ENCODE measurements at places on chromosomes 13 and 19.

DNA sequence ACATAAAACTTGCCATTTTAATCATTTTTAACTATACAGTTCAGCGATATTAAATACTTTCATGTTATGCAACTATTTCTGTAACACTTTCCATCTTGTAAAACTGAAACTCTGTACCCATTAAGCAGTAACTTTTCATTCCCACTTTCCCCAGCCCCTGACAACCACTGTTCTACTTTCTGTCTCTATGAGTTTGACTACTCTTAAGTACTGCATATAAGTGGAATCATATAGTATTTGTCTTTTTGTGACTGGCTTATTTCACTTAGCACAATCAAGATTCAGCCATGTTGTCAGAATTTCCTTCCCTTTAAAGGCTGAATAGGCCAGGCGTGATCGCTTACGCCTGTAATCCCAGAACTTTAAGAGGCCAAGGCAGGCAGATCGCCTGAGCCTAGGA, 56.2 kb downstream of the ARHGAP35 start:
- DNase-seq = no peak

GRCh38 chr13:29448174-29448573, 147.3 kb downstream of the SLC7A1 start:
- no peak for DNase-seq

DNA sequence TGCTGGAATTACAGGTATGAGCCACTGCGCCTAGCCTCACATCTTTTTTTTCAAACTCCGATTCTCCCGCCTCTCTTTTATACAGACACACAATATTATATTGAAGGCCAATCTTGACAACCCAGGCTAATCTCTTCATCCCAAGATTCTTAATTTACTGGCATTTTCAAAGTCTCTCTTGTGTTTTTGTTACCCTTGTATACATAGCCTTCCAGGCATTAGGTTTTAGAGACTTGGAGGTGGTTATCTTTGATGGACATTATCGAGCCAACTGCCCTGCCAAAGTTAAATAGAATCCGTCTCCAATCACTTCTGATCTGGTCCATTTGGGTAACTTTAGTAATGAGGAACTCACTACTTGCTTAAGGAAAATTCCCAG, 14.4 kb upstream of the CYP2A7 start:
- no peak for DNase-seq

DNA sequence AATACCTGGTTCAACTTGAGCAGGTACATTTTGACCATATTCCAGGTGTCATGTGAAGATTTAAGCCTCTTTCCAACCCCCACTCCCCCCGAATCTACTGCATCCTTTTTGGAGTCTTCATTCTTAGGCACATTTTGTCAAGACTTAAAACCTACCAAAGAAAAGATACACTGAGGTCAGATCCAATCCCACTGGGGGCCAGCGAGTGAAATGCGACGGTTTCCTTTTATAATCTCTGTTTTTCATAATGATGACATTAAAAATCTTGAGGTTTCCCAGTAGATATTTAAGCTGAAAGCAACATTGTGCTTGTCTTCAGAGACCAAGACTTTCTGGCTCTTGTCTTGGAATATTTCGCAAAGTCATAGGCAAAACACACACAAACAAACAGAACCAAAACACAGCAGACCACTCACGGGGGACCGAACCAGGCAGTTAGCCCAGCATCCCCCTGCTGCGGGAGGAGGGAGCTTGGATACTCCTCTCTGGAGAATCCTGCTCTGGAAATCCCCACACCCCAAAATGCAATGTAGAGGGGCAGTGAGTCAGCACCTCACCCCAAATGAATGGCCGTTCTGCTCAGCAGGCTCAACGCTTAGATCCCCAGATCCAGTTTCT, 506 bp upstream of the GAS6 start:
- no peak for DNase-seq

GRCh38 chr13:106573868-106574267, 5.9 kb upstream of the ARGLU1 start:
- no peak for DNase-seq

GRCh38 chr13:36841391-36841790, 22.4 kb downstream of the RFXAP start:
- no peak for DNase-seq

GRCh38 chr13:99472122-99472440, 29.2 kb upstream of the TM9SF2 start:
- no peak for DNase-seq

- no peak for DNase-seq
Observed at GRCh38 chr19:8666814-8667405, 31.7 kb downstream of the ACTL9 start.

GRCh38 chr13:35736876-35737275, 260.4 kb upstream of the MAB21L1 start:
- DNase-seq = no peak

- DNase-seq = peak; percentile 54
Observed at GRCh38 chr19:4352701-4353121, 9.3 kb downstream of the MPND start.

- DNase-seq = no peak
Observed at GRCh38 chr19:43789029-43789428, 8.3 kb upstream of the KCNN4 start.

- DNase-seq = no peak
Observed at GRCh38 chr13:24183741-24184182, 23.2 kb downstream of the SPATA13 start.

DNA sequence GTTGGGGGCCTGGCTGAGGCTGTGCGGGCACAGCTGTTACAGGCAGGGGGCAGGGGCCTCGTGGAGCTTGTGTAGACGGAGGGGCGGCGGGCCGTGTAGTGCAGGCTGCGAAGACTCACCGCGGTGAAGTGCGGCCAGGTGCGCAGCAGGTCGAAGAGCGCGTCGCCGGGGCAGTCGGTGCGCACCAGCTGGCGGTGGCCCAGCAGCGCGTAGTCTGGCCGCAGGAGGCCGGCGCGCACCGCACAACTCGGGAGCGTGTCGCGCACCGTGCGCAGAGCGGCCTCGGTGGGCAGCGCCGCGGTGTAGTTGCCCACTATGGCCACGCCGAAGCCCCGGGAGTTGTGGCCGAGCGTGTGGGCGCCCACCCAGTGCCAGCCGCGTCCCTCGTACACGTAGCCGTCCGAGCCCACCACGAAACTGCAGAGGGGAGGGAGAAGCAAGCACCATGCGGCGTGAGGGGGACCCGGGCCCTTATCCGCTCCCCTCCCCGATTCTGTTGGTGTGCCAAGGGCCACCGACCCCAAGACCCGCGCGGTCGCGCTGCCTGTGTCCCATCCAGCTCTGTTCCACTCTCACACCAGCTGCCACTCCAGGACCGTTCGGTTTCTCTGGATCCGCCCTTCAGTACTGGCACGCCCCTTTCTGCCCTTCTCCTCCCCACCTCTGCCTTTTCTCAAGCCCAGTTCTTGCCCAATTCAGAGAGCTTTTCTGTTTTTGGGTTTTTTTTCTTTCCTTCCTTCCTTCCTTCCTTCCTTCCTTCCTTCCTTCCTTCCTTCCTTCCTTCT, 5.4 kb upstream of the RASAL3 start:
- DNase-seq = no peak

- DNase-seq = no peak
Observed at GRCh38 chr19:50646074-50646807, 3.0 kb upstream of the C19orf81 start.

- no peak for DNase-seq
Observed at GRCh38 chr13:107203146-107203847, 635.4 kb upstream of the ARGLU1 start.

GRCh38 chr19:48963371-48964204, 1.5 kb upstream of the FTL start:
- peak; percentile 10 for DNase-seq

DNA sequence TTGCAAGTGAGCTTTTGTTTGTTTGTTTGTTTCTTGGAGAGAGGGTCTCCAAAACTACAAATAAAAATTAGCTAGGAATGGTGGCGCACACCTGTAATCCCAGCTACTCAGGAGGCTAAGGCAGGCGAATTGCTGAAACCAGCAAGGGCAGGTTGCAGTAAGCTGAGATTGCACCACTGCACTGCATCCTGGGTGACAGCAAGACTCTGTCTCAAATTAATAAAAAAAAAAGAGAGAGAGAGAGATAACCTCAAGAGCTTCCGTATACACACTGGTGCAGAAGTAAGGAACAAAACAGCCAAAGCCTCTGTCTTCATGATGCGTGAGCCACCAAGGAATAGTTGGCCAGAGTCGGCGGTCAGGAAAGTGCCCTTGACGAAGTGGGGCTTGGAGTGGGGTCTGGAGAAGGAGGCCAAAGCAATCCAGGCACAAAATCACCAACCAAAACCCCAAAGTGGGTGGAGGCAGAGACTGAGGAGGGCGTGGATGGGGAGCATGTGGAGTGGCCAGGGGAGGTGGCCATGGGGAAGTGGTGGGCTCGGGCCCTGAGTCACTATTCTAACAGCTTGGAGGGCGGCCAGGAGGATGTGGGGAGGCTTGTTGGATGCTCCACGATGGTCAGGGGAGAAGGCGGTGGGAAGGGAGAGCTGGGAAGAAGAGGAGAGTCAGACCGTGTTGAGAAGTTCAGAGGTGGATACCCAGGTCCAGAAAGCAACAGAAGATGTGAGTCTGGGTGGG, 21.2 kb upstream of the TOMM40 start:
- DNase-seq = no peak

DNA sequence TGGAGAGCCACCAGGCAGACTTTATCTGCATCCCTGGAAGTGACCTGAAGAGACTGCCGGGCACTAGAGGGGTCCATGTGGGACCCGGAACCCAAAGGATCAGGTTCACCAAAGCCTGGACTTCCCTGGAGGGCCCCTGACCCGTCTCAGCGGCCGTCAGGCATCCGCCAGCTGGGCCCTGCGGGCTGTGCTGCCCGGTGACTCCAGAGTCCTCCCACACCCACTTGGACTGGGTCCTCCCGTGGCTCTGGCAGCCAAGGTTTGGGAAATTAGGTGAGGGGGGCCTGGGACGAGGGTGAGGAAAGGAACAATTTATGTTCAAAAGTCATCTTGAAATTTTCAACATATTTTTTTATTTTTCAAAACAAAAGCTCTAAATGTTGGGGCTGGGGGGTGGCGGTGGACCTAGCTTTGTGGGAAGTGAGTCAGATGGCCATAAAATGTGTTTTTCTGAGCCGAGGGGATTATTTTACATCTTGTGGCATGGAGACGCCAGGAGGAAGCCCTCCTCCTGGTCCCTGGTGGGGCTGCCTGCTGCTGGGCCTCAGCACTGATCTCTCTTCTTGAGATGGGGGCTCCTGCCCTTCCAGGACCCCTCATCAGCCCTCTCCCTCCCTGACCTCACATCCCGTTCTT, 20.2 kb downstream of the CEBPA start:
- no peak for DNase-seq

- DNase-seq = no peak
Observed at GRCh38 chr19:20470345-20471135, 95.0 kb downstream of the ZNF737 start.

DNA sequence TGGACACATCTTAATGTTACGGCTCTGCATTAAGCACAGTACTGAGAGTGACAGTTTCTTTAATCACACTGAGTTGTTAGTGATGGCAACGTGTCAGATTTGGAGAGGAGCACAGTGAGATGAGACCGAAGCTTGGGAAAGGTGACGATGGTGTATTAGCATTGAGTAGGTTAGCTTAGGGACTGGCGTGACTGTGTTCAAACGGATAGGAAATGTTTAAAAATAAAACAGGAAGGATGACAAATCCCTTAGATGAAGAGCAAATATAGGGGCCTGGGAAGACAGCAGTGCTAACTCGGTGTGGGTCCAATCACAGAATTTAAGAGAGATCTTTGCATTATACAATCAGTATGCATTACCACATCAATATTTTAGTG, 384.3 kb downstream of the HS6ST3 start:
- DNase-seq = no peak

GRCh38 chr19:2808129-2808941, 11.3 kb upstream of the ZNF554 start:
- DNase-seq = no peak

DNA sequence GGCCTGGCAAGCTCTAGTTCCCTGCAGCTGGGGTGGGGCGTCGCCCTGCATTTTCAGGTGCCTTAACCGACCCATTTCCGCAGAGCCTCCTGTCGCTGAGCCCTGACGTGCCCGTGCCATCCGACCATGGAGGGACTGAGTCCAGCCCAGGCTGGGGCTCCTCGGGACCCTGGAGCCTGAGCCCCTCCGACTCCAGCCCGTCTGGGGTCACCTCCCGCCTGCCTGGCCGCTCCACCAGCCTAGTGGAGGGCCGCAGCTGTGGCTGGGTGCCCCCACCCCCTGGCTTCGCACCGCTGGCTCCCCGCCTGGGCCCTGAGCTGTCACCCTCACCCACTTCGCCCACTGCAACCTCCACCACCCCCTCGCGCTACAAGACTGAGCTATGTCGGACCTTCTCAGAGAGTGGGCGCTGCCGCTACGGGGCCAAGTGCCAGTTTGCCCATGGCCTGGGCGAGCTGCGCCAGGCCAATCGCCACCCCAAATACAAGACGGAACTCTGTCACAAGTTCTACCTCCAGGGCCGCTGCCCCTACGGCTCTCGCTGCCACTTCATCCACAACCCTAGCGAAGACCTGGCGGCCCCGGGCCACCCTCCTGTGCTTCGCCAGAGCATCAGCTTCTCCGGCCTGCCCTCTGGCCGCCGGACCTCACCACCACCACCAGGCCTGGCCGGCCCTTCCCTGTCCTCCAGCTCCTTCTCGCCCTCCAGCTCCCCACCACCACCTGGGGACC, 1.2 kb downstream of the ZFP36 start:
- DNase-seq = peak; percentile 53

DNA sequence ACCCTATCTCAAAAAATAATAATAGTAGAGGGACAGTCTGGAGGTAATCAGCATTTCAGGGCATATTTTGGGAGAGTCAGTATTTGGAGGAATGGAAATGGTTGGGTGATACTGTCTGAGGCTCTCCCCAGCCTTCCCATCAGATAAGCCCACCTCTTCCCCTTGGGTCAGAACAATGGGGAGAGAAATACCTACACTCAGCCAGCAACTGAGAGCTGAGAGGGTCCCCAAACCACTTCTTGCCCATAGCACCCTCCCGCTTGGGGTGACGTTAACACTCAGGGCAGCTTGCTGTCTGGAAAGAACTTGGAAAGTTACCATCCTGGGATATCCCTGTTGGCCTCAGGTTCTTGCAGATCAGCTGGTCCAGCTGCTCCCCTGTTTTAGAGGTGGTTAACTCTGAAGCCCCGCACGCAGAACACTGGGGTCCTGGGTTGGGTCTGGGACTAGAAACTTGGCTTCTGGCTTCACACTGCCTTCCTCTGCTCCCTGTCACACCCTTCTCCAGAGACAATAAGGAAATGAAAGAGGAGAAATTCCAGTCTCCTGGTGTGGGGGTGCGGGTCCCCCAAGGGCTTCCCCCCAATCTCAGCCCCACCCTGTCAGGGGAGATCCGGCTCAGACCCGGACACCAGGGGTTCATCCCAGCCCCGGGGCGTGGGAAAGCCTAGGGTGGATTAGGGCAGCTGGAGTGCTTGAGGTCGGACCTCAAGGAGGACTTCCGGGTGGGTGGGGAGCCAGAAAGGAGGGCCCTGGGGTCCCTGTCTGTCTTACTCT, 2.5 kb downstream of the FOXA3 start:
- DNase-seq = no peak

- DNase-seq = no peak
Observed at GRCh38 chr13:100565286-100565685, 23.3 kb downstream of the GGACT start.
